ENCODE measurements at places on chromosomes 7 and 10.
A peak's percentile ranks its signal among the peaks of the same experiment; 100 is the strongest.

DNA sequence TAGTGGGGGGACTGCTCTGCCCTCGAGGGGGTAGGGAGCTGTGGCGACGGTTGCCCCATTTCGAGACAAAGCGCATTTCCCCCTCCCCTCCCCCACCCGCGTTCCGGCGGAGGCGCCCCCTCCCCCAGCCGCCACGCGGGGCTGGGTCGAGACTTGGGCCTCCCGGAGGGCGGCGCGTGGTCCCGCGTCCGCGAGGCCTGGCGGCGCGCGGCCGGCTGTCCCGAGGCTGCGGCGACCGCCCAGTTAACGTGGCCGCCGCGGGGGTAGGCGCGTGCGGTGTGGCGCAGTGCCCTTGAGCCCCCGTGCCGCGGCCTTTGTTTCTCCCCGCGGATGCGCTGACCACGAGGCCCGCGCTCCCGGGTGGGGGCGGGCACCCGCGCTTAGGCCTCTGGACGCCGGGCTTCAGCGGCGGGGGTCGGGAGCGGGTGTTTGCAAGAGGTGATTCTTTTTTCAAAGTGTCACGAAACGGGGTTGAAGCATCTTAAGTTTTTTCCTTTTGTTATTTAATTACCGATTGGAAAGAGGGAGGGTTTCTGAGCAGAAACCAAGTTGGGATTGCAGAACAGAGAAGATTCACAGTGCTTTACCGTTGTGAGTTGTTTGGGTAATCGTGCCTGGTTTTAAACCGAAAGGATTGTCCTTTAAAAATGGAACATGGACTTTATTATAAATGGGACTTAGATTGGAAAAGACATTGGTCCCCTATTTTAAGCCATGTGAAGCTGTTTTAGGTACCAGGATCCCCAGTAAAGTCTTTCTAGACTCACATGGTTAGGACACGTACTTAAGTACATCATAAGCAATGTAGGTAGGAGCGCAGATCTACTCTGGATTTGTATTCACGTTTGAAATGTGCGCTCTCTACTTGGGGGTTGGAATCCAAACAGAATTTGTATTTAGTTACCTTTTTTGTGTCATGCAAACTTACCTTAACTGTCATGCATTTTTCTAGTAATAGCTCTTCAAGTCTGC lies 760 bp downstream of the CBX3 start:
- DNase-seq: peak; percentile 60

GRCh38 chr10:96765406-96766240 lies 45.3 kb upstream of the PIK3AP1 start:
- DNase-seq: peak; percentile 42

GRCh38 chr7:3697472-3697871 lies 396.4 kb downstream of the SDK1 start:
- no peak for DNase-seq

GRCh38 chr10:122152544-122152943 lies 118.6 kb upstream of the BTBD16 start:
- no peak for DNase-seq

DNA sequence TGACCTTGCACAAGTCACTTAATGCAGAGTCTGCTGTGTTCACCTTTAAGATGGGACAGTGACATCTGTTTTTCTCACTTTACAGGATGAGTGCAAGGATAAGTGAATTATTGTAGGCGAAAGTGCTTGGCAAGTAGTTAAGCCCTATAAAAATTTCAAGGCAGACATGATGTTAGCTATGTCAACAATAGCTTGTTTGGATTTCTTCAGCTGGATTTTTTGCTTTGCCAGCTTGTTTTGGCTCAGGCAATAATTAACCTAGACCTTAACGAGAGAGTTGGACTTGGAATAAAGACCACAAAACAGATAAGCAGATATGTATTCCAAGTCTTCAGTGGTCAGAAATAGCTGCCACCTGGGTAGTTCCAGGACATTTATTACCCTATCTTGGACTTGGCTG lies 255.2 kb downstream of the ARL4A start:
- DNase-seq: no peak

- DNase-seq: no peak
These were observed 400.2 kb upstream of the NPVF start for GRCh38 chr7:25628446-25628845.

- DNase-seq: no peak
These were observed 55.3 kb downstream of the TBATA start for GRCh38 chr10:70729763-70730357.

DNA sequence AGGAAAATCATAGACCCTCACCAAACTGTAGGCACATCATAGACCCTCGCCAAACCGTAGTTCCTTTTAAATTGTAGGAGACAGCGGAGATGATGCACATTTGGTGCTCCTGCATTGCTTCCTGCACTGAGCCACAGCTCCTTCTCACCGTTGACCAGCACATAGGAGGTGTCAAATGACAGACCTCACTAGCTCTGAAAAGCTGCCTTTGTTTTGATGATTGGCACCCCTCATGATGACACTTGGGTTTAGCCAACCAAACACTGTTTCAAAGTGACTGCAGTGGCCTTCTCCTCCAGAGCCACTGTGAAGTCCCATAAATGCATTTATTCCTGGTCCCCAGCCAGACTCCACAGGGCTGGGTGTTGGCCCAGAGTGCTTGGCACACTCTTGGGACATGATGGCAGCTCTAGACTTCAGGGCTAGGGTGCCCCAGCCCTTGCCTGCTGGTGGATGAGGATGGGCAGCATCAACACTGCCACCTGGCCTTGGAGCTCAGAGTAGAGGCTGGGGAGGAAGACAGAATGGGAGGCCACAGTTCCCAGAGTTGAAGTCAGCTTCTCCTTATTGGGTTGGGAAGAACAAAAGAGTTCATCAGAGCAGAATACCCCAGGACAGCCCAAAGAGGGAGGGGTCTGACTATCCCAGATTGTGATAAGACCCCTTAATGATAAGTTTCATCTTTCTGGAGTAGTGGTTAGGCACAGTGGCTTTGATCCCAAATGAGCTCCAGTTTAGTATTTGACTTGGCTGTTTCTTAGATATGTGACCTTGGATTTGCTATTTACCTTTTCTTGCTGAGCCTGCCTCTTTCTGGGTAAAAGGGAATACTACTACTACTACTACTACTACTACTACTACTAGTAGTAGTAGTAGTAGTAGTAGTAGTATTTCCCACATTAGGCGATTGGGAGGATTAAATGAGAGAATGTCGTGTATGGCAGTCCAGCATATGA lies 75.3 kb downstream of the MTPN start:
- no peak for DNase-seq

DNA sequence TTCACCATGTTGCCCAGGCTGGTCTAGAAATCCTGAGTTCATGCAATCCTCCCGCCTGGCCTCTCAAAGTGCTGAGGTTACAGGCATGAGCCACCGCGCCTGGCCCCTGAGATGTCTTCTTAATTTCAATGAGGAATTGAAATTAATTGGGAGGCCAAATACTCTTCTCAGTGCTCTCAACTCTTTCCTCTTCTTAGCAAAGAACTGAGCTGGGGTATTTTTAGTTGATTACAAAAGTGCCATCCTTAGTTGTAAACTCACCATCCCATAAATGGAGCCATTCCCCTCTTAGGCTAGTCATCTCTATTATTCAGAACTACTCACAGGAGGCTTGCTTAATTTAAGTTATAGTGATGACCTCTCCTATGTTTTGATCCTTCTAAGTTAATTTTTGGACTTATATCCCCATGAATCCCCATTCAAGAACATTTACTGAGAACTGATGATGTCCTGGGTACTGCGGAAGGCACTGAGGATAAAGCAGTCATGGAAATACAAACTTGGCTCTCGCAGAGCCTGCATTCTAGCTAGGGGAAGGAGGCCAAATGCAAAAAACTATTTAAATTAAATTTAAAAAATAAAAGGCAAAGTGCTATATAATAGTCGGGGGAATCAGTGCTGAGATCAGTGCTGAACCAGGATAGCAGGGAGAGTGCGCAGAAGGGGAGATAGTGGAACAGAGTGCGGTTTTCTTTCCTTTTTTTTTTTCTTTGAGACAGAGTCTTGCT lies 145.3 kb downstream of the SFMBT2 start:
- no peak for DNase-seq
